ENCODE measurements at places on chromosomes 1 and 21.
A peak's percentile ranks its signal among the peaks of the same experiment; 100 is the strongest.

DNA sequence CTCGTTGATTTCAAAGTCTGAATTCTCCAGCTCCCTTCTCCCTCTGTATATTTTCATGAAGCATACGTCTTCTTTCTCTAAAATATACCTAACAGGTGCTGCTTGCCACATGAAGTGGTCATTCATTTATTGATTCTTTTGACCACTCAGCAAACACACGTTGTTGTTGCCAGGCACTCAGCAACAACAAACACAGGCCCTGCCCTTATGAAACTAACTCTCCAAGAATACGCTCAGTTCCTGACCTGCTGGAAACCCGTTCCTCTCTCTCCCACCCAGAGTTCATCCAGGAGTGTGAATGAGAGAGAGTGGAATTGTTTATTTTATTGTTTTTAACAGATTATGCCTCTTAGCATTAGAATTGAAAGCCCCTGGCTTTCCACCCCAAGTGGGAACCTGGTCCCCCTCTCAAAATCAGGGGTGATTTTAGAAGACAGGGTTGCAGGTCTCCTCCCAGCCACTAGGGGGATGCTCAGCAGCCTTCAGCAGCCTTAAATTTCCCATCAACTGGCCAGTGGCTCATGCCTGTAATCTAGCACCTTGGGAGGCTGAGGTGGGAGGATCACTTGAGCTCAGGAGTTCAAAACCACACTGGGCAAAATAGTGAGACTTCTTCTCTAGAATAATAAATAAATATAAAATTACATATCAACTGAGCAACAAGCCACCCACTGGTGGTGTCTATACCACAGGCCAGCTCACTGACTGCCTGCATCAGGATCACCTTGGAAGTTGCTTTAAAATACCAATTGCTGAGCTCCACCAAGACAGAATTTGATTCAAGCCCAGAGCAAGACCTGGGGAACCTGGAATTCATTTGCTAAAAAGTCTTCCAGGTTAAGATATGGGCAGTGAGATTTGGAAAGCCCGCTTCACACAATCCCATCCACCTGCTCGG, 181.0 kb upstream of the KLHDC7A start:
- DNase-seq = peak; percentile 55

GRCh38 chr1:51583532-51583931, 33.4 kb upstream of the OSBPL9 start:
- no peak for DNase-seq

DNA sequence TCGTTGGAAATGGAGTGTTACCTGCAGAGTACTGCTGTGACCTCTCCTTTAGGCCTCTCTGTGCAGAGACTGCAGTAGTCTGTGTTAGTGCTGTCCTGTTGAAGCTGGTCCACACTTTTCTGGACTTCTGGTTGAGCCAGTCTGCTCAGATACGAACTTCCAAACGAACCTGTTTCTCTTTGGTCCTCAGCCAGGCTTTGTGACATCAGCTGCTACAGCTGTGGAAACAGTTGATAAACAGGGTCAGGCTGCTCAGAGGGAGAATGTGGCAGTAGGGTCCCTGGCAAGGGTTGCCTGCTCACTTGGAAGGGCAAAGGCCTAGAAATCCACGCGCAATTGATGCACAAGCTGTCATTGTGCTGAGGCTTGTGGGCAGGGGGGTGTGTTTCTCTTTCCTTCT, 98.8 kb downstream of the NOS1AP start:
- no peak for DNase-seq

GRCh38 chr1:74388855-74389254, 123.6 kb downstream of the LRRC53 start:
- DNase-seq = no peak

DNA sequence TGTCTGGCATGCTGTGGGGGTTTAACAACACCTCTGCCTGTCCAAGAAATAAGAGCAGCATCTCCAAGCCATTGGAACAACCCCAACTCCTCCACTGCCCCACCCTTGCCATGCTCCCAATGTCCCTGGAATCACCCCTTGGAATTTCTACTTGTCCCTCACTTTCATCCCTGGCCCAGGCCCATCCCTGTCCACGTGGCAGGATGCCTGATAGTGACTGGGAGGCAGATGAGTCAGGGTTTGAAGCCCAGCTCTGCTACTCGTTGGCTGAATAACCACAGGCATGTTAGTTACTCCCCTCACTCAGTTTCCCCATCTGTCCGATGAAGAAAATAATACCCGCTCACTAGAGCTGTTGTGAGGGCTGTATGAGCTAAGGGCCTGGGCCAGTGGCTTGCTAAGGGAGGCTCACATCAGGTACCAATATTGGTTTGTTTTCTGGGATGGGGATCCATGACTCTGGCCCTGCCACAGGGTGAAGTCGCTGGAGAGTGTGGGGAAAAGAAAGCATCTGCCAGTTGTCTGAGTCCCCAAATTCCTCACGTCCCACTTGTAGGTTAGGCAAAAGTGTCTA, 99.4 kb upstream of the TLR5 start:
- no peak for DNase-seq

- DNase-seq = peak; percentile 10
Observed at GRCh38 chr1:118928739-118929554, 59.2 kb downstream of the TBX15 start.

DNA sequence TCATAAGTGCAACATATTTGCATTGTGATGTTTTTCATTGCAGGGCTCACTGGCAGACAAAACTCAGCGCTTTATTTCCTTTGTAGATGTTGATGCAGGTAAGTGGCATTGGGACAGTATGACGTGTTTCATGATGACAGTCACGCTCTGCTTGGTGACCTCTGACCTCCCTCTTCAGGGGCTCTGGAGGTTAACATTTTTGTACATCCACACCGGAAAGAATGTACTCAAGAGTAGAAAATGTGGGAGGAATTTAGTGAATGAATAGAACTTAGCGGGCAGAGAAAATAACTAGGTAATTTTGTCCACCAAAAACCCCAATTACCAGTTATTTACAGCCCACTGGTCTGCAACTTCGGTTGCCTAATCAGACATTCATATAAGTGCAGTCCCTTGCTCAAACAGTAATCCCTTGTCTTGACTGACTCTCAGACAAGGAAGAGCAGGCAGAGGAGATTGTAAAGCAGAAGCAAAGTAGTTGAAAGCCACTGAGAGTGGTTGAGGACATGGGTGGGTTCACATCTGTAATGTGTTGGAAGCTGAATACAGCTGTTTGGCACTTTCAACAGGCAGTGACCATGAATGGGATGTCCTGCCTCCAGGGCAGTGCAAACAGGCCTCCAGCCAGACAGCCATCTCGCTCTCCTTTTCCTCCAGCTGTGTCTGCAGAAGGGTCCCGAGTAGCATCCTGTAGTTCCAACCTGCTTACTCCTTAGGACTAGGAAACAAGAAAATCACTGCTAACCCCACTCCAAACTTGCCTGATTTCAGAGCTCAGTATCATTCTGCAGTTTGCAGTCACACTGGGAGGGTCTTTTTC, 188.9 kb downstream of the NRIP1 start:
- DNase-seq = no peak

DNA sequence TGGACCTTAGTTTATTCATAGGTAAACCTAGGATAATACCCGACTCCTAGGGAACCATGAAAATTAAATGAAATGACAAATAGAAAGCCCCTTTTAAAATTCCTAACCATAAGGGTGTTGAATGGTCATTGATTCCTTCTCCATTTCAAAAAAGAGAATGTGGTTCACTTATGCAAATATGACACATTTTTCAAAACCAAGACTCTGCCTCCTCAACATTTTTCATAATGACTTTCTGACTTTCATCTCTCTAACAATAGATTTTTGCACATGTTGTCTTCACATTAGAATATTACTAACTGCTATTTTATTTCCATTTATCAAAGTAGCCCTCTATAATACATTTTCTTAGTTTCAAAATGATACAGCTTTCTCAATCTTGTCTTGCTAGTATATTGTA, 169.1 kb downstream of the NTNG1 start:
- DNase-seq = no peak

- DNase-seq = no peak
Observed at GRCh38 chr1:160453443-160453842, 53.1 kb downstream of the VANGL2 start.

DNA sequence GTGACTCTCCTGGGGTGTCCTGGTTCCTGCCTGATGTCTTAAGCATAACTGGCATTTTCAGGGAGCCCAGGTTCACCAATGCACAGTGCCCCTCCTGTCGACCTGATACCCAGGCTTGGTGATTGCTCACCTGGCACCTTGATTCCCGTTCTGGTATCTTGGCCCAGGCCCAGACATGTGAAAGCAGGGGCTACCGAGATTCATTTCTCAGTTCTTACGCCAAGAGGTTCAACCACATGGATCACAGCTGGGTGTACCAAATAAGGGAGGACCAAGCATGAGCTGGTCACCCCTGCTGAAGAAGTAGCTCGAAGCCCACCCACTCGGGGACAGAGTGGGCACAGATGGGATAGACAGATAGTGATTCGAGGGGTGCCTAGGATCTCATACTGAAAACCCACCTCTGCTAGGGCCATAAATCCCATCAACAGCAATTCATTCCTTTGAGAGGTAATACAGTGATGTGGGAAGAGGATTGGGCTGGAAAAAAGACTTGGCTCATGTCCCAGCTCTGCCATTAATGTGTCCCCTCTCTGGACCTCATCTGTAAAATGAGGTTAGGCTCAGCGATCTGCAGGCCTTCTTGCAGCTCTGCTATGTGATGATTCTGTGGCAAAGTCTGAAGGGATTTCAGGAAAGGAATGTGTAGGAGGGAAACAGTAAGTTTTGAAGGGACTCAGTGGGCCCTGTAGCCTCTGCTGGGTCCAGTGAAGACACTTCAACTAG, 2.7 kb downstream of the EPHX1 start:
- no peak for DNase-seq

DNA sequence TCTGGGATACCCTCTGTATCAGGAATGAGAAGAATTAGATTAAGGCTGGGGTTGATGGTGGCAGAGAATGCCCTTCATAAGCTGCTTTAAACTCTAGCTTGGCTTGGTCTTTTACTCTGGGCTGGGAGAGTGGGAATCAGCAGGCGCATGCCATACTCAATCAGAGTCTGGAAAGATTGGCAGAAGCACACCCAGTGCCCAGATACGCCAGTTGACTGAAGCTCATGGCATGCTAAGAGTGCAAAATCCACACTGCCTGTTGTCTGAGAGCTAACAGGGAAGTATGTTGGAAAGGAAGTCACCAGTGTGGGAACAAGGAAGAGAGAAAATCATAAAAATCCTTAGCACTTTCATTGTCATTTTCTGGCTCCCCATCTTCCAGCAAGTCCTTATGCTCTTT, 53.0 kb downstream of the HMCN1 start:
- no peak for DNase-seq

- DNase-seq = no peak
Observed at GRCh38 chr21:14591377-14591776, 45.3 kb upstream of the SAMSN1 start.

DNA sequence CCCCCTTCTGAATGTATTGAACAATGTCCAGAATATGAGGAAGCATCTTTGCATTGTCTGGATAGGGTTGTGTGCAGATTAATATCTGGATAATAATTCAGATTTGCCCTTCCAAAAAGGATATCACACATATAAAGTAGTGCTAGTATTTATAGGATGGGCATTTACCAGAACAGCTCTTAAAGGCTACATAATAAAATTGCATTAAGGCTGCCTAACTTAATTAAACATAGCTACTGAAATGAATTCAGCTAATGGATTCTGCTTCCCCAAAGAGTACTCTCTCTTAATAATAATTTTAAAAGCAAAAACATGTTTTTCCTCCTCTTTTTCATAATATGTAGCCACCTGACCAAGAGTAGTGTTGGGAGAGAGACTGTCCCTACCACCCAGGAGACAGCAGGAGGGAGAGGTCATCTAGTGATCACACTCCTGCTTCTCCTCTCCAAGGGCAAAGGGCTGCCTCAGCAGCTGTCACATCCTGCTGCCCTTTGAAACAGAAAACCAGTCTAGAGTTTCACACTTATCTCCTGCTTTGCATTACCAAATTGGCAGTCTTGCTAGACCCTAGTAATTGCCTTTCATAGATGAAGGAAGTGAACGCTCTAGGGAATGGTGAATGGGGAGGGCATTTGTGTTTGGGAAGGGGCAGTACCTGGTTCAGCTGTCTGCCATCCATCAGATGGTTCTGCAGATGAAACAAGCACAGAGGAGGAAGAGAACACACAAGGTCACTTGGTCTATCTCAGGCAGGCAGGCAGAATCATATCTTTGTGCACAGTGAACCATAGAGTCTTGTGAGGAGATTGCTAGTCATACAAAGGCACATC, 29.3 kb upstream of the DDAH1 start:
- DNase-seq = no peak

- DNase-seq = no peak
Observed at GRCh38 chr1:115744646-115745275, 23.8 kb downstream of the CASQ2 start.

DNA sequence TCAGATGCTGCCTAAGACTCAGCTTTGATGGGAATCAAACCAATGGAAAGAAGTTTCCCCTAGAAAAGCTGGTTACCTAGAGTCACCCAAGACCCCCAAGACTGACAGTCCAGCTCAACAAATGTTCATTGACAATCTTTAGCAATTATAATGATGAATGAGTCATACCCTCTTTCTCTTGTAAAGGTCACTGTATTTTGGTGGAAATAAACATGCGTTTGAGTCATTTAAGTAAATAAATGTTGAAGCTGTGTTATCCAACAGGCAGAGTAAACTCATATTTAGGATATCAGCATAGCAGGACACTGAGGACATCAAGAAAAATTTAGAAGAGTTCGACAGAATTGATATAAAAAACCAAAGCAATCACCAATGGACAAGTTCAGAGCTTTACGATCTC, 295.9 kb downstream of the RGS7 start:
- DNase-seq = no peak

DNA sequence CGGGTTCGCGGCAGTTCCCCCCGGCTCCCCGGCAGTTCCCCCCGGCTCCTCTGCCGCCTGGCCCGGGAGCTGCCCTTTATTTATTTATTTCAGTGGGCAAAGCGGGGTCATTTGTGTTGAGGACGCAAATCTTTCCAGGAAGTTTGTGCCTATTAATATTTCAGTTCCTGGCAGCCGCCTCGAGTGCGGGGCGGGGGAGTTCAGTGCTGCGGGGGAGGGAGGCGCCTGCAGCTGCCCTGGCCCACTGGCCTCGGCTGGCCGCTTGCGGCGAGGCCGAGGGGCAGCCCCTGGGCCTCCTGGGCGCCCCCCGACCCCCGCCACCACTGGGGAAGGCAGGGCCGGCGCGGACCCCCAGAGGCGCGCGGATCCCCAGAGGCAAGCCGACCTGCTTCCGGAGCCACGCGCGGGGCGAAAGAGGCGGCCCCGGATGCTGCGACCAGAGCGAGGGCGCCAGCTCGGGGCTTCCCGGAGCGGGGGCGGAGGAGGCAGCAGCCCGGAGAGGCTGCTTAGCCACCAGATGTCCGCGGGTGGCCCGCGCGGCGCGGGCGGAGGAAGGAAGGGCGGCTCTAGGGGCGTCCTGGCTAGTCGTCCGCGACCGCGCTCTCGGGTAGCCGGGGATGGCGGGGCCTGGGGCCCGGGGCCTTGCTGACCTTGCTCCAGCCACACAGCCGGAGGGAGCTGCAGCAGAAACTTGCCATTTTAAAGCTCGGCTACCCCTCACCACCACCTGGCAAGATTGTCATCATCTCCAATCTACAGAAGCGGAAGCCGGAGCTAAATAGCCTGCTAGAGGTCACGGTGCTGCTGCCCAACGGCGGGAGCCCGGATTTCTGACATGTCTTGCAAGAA, 48.0 kb downstream of the H3-3A start:
- DNase-seq = peak; percentile 82

- no peak for DNase-seq
Observed at GRCh38 chr1:241086686-241087085, 270.3 kb downstream of the RGS7 start.

- peak; percentile 89 for DNase-seq
Observed at GRCh38 chr1:23916209-23917131, 3.3 kb upstream of the CNR2 start.

- peak; percentile 98 for DNase-seq
Observed at GRCh38 chr1:246506674-246507481, at the start of gene SMYD3. TSS of gene SMYD3 (minus strand) at chr1:246507279.

All from HuH-7 (cell line).